GM03348 (cell line): ENCODE measurements at places on chromosomes 13 and 19.

GRCh38 chr13:113195360-113195759, 13.1 kb downstream of the PCID2 start:
- DNase-seq, result no peak

DNA sequence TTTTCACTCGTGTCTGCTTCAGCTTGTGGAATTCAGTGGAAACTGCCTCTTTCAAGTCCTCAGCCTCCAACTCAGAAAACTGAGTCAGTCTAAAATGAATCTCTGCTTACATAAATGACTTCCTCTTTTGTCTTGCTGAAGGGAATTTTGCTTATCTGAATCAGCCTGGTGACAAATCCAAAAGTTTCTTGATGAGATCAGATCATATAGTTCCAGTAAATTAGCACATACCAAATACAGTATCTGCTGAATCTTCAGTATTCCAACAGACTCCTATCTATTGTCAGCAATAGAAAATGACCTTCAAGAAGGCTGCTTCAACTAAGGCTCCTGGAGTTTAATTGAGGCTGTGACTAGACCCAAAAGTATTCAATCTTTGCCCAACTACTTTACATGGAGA, 290.0 kb downstream of the MZT1 start:
- no peak for DNase-seq

- no peak for DNase-seq
Measured at GRCh38 chr19:47723581-47723940, 10.3 kb downstream of the EHD2 start.

GRCh38 chr19:46254776-46255175, 25.2 kb downstream of the IGFL1 start:
- DNase-seq, result no peak
